ENCODE measurements at places on chromosomes 5 and 9.
A peak's percentile ranks its signal among the peaks of the same experiment; 100 is the strongest.

DNA sequence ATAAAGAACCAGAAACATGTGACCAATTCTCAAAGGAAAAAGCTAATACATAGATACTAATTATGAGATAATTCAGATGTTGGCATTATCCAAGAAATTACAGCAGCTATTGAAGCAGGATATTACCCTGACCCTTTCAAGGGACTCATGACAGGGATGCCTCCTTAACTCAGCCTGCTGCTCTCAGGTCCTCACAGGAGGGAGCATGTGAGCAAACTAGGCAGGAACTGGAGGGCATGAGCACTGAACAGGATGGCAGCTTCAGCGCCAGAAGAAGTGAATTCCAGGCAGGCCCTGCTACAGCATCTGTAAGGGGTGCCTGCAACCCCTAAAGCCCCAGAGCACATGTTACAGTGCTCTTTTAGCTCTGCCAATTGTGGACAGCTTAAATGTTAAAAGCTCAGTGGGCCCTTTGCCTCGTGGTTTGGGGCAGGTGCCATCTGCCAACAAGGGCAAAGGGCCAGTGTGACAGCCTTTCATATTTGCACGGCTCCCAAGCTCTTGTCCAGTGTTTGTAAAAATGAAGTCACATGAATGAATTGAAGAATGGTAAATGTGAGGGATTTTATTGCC, 464.7 kb upstream of the COX7C start:
- no peak for DNase-seq

GRCh38 chr5:134447815-134448520, 36.3 kb upstream of the CDKN2AIPNL start:
- DNase-seq, result no peak

GRCh38 chr9:106383072-106383471, 479.9 kb upstream of the ZNF462 start:
- no peak for DNase-seq

DNA sequence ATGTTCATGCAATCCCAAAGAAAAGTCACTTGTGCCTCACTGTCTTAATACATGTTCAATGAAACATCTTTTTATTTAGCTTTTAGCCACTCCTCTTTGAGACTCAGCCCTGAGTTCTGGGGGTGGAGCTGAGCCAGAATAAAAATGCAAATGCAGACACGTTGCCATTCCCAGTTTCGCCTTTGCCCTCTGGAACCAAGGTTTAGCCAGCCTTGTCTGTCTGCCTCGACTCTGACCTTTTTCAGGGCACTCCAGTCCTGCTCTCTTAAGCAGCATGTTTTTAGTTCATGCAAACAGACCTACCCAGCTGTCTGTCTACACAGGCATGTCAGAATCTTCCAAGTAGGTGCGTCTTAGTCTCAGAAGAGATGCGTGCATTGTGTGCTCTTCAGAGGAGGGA, 82.2 kb upstream of the RANBP3L start:
- DNase-seq, result no peak

- DNase-seq, result no peak
Measured at GRCh38 chr9:90943341-90943740, 141.7 kb downstream of the SYK start.

- DNase-seq, result no peak
Measured at GRCh38 chr9:127792417-127793031, 6.7 kb downstream of the CDK9 start.

DNA sequence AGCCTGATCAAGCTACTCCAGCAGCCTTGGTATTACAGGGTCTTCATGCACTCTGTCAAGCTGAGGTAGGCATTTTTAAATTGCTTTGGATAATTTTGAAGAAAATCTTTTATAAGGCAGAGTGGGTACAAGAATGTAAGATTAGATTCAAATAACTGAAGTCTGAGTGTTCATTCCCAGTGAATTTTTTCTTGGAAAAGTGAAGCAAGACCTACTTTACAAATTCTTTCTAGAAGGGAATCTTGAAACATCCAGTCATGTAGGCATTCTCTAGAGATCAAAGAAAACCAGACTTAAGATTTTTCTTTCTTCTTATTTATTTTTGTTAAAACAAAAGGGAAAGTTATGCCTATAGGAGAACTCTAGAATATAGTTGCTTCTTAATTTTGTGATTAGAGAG, 139.0 kb downstream of the FOCAD start:
- DNase-seq, result no peak

GRCh38 chr9:75175395-75175794, 87.1 kb downstream of the OSTF1 start:
- no peak for DNase-seq

DNA sequence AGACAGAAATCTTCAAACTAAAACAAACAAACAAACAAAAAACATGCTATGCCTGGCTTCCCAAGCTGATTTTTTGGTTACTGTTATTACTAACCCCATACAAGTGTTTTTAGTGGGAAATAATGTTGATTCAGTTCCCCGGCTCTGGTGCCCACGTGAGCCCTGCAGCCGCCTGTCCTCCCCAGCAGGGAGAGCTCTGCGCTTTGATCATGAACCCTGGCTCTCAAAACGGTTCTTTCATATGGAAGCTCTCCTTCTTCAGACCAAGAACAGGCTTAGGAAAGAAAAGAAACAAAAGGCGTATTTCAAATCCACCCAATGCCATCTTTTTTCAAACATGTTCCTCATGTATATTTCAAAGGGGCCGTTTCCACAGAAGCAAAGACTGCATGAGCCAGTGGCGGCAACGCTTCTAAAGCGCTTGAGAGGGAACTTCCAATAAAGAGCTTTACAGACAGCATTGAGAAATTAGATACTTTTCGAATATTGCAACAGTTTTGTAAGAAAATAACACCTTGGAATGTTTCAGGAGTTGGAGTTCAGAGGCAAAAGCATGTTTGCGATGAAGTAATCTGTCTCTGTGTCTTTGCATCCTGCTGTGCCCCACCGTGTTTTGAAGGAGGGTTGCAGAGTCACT, 74.8 kb downstream of the ICE1 start:
- peak; percentile 19 for DNase-seq

GRCh38 chr5:120614531-120615180, 150.6 kb downstream of the PRR16 start:
- DNase-seq, result peak; percentile 46

DNA sequence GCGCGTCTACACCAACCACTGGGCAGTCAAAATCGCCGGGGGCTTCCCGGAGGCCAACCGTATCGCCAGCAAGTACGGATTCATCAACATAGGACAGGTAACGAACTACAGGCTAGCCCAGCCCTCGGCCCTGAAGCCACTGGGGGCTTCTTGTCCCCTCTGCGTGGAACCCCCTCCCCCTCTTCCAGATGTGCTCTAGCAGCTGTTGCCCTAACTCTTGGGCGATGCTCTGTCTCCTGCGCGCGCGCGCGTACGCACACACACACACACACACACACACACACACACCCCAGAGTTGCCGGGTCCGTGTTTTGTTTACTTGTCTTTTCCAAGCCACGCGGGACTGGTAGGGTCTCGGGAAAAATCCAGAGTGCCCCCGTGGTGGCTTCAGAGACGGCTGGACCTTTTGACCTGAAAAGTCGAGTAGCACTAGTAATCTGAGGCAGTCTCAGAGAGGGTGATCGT, 836 bp downstream of the PCSK5 start:
- no peak for DNase-seq

DNA sequence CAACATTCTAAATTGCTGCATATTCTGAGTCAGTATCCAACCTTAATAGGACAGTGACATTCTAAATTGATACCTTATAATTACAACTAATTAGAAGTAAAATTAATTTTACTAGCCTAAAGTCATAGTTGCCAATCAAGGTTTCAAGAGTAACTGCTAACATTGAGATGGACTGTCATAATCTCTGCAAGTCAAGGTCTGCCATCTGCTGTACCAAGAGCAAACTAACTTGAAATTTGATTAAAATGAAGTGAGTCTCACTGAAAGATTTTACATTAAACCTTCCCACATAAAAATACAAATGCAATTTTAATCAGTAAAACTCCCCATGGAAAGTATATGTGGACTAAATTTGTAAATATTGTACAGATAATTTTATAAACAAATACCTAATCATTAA, 235.3 kb downstream of the PRDM9 start:
- DNase-seq, result no peak

GRCh38 chr5:109655841-109656240, 33.9 kb upstream of the MAN2A1 start:
- DNase-seq, result no peak

GRCh38 chr5:74552101-74552500, 88.4 kb downstream of the ENC1 start:
- DNase-seq, result no peak

- no peak for DNase-seq
Measured at GRCh38 chr9:100027543-100027942, 71.3 kb downstream of the ERP44 start.

DNA sequence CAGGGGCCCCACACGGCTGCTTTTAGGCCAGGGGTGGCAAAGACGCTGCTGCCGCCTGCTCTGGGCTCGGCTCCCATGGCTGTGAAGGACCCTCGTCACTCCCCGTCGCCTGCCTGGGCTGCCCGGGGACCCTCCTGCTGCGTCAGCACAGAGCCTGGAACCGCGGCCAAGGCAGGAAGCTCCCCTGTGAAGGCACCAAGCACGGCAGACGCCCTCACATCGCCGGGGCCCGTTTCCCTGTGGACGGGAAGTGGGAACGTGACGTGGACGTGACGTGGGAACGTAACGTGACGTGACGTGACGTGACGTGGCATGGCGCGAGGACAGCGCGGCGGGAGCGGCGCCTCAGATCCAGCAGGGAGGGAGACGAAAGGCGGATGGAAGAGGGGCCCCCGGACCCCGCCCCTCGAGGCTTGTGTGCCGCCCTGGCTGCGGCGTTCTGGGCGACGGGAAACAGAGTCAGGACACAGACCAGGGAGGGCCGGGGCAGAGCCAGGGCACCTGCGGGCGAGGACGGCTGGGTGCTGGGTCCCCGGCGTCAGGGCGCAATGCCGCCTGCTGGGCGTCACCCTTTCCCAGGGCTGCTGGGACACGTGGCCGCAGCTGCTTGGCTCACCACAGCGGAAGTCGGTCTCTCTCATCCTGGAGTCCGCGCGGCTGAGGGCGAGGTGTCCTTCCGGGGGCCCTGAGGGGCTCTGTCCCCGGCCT, 53.1 kb downstream of the MRPL36 start:
- DNase-seq, result no peak
